ENCODE measurements at places on chromosomes 6 and 20.

GRCh38 chr6:19180348-19181072, 656.7 kb upstream of the ID4 start:
- peak; percentile 21 for DNase-seq

GRCh38 chr6:163404825-163405265, 9.7 kb upstream of the QKI start:
- peak; percentile 87 for DNase-seq

- no peak for DNase-seq
Observed at GRCh38 chr6:4884646-4885340, 108.6 kb downstream of the CDYL start.

DNA sequence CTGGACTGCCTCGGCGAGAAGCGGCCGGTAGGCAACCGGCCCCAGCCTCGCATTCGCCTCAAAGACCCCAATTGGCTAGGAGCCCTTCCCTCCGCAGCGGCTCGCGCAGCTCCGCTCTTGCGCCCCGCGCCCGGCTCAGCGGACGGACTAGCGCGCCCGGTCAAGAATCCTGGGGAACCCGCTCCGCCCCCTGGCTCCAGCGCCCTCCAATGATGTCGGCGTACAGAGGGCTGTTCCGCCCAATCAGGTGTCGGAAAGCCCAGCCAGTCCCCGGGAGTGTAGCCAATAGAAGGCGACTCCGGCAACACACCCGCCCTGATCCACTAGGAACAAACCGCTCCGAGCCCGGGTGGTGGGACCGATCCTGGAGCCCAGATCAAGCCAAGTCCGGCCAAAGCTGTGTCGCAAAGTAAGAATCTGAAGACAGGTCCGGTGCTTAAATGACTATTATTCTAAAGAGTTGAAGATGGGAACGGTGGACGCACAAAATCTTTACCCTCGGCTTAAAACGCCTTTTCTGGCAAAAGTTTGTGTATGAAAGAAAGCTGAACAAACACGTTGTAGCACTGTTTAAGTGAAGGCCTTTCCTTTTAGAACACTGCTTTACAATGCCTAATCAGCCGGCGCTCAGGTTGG, 132.2 kb downstream of the OGFRL1 start:
- DNase-seq: peak; percentile 96

DNA sequence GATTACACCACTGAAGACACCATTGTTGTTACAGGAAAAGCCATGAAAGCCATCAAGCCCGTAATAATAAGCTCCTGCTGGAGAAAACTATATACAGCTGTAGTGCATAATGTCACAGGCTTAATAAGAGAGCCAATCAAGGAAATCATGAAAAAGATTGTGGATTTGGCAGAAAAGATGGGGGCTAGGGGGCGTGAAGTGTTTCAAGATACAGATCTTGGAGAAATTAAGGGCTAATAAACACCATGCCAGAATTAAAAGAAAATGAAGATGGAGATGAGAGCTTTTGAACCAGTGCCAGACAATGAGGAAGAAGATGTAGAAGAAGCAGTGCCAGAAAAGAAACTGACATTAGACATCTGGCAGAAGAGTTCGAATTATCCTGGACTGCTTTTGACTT, 43.2 kb upstream of the DTNBP1 start:
- no peak for DNase-seq

- DNase-seq: no peak
Observed at GRCh38 chr6:24154121-24154520, 28.1 kb downstream of the NRSN1 start.

DNA sequence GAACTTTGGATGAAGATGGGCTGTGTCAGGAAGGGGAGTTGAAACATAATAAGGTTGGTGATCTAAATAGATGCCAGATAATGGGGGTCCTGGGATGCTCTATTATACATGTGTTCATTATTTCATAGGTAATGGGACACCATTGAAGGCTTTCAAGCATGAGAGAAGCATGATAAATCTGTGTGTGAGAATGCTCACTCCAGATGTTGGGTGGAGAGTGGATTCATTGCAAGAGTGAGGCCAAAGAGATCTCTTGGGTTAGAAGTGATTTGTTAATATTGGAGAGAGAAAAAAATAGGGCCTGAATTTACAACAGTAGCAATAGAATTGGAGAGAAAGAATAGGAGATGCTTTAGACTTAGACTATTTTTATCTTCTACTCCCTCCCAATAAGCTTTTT, 321.3 kb downstream of the SAMD5 start:
- no peak for DNase-seq

GRCh38 chr6:14190191-14190928, 72.8 kb downstream of the CD83 start:
- DNase-seq: no peak

DNA sequence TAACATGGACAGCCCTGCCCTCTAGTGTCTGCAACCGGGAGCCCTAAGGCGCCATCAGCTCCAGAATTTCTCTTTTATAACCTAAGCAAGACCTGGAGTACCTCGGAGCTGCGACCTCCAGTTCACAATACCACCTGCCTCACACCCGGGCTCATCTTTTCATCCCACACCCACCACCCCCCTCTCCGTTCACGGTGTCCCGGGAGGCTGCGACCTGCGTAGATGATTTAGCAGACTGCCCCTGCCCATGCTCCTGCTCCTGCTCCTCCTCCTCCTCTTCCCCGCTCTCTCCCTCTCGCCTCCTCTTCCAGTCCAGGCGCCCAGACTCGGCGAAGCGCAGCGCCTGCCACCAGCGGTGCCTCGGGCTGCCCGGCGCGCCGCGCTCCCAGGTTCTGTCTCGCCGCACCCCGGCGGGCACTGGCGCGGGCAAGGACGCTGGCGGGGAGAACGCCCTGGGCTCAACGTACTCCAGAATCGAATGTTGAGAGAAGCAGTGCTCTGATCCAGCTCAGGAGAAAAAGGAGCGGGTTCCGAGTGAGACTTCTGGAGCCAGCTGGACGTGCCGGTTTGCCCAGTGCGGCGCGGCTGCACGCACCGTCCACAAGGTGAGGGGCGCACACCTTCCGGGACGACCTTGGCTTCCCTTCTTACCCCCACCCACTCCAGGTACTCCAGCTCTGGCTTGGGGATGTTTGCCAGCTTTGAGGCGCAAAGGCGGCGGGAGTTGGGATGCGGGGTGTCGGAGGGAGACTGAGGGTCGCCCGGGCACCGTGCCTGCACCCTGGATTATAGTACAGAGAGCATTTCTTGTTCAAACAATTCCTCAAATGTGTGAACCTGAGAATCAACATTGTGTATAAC, at the start of gene HTR1E:
Gene HTR1E, plus strand, starts transcription at position 310 of the 861 bp plus-strand sequence. CDS start 77,807 bp downstream, outside the sequence.
- DNase-seq: peak; percentile 43

DNA sequence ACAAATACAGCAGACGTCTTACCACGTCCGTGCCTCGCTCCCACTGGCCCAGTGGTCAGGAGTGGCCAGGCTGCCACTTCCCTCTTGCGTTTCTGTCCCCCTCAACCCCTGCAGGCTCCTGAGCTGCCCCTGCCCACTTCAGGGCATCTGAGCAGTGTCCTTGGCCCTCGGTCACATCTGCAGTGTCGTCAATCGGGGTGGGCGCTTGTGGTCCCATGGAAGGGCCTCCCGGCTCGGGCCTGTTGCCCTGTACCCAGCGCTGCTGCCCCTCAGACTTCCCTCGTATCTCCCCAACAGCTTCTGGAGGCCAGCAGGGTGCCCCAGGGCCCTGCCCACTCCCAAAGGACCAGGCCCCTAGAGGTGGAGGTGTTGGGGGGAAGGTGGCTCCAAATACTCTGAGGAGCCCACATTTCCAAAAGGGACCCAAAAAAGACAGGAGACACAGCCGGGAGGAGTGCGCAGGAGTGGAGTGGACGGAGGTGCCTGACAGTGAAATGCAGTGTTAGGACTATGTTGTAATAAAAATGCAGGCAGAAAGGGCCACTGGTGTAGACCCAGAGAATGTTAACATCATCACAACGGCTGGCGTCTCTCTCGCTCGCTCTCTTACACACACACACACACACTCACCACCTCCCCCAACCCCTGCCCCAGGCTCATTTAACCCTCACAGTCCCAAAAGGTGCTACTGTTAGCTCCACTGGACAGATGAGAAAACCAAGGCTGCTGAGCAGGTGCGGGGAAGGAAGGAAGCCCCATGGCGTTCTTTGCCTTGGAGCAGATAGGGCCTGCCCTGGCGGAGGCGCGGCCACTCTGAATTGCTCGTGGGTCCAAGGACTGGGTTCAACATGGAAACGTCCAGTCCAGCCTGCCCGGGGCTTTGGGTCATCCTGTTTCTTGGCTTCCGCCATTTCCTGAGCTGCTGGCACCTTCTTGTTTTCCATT, 343.9 kb downstream of the ZFAND3 start:
- no peak for DNase-seq

GRCh38 chr6:46128476-46128875, 1.3 kb upstream of the ENPP4 start:
- no peak for DNase-seq

DNA sequence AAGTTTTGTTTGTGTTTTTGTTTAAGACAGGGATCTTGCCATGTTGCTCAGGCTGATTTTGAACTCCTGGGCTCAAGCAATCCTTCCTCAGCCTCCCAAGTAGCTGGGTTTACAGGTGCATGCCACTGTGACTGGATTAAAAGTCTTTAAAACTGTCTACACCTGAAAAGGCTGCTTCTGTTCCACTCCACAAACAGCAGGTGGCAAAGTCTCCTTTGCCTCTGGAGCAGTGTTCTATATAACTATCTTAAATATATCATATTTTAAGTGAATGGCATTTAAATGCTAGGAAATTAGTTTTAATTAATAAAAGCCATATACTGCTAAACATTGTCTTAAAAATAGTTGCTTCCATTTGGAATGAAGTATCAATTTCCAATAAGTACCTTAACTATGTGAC, 89.2 kb upstream of the BCLAF1 start:
- DNase-seq: peak; percentile 7

DNA sequence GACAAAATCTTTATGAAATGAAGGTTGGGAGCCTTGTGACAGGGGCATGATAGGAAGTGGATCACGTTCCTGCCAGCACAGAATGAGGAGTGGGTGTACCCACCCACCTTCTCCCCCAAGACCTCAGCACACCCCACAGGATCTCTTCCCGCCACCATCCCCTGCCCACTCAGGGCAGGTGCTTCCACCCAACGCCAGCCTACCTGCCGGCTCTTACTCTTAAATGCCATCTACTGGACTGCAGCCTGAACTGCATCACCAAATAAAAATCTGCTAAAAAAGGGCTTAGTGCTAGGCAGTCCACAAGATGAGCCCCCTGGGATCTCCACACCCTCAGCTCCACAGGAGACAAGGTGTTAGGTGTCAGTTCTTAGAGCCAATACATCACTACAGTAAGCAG, 20.6 kb downstream of the DTNBP1 start:
- no peak for DNase-seq

DNA sequence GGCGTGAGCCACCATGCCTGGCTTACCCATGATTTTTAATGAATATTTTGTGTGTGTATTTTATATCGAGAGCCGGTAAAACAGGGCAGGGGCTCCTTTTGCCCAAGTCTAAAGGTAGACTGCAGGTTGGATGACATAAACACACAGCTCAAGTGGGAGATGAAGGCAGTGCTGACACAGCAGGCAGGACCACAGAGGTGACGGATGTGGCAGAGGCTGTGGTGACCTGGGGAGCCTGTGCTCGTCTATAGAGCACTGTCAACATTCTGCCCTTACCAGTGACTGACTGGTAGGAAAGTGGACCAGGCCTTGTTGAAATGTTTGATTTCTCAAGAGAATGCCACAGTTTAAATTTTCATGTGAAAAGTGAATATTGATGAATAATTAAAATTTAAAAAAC, 137.5 kb downstream of the ZFP64 start:
- DNase-seq: no peak

GRCh38 chr20:59063358-59064213, 21.0 kb upstream of the PRELID3B start:
- DNase-seq: peak; percentile 80

GRCh38 chr20:19492116-19492515, 265.9 kb upstream of the RIN2 start:
- peak; percentile 10 for DNase-seq

- DNase-seq: no peak
Observed at GRCh38 chr20:32397567-32398084, 39.5 kb downstream of the ASXL1 start.

DNA sequence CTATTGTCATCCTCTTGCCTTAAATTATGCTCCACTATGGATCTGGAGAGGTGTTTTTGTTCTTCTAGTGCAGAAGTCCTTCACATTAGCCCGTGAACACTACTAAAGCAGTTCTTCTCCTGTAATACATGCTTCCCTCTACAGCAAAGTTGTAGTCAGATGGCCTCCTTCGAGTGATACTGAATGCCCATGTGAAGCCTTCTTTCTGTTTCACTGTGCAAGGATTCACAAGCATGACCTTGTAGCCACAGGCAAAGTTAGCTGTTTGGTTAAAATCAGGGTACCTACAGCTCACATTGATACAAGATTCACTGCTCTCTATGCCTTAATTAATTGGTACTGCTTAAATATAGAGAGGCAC, 47.6 kb downstream of the ARHGAP18 start:
- DNase-seq: no peak

DNA sequence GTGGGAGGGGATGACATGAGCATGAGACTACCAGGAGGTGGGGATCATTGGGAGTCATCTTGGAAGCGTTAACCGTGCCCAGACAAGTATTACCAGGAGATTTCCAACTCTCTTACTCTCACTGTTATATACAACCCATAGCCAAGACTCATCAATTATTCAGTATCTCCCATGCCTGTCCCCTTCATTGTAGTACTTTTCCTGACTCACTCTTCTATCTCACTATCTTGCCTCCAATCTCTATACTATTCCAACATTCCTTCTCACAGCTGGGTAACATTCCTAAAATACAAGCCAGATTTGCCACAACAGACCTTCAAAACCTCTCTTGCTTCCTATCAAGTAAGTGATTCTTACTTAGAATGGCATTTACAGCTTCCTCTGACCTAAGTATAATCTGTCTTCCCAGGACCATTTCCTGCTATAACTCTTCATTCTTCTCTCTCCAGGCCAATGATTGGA, 226.3 kb upstream of the SMLR1 start:
- DNase-seq: peak; percentile 43

GRCh38 chr6:82097676-82098075, 149.9 kb downstream of the IBTK start:
- DNase-seq: no peak

DNA sequence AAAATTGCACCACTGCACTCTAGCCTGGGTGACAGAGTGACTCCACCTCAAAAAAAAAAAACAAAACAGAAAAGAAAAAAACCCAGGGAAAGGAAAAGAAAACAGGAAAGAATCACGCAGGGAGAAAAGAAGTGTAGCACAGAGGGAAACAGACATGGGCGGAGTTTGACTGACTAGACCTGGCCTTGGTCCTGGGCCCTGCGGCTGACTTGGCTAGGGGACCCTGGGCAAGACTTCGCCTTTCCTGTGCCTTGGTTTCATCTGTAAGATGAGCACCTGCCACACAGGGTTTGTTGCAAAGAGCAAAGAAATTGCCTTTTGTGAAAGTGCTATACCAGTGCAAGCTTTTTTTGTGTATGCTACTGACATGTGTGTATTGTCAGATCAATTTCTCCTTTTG, 71.3 kb upstream of the KCNG1 start:
- no peak for DNase-seq

- DNase-seq: no peak
Observed at GRCh38 chr6:4324746-4325145, 189.4 kb upstream of the ECI2 start.

GRCh38 chr6:101351173-101351572, 42.3 kb upstream of the GRIK2 start:
- no peak for DNase-seq

All from cardiac fibroblast (primary cell).